Activated T-cell treated with anti-CD3 and anti-CD28 coated beads, Interleukin-2, amount 50 U/mL, for 4 hours (primary cell): ENCODE measurements at places on chromosomes 13 and 19. TPM values are rescaled to one million over a fixed set of nuclear protein-coding genes. Genes with fewer than 3 reads are reported as not detected.

DNA sequence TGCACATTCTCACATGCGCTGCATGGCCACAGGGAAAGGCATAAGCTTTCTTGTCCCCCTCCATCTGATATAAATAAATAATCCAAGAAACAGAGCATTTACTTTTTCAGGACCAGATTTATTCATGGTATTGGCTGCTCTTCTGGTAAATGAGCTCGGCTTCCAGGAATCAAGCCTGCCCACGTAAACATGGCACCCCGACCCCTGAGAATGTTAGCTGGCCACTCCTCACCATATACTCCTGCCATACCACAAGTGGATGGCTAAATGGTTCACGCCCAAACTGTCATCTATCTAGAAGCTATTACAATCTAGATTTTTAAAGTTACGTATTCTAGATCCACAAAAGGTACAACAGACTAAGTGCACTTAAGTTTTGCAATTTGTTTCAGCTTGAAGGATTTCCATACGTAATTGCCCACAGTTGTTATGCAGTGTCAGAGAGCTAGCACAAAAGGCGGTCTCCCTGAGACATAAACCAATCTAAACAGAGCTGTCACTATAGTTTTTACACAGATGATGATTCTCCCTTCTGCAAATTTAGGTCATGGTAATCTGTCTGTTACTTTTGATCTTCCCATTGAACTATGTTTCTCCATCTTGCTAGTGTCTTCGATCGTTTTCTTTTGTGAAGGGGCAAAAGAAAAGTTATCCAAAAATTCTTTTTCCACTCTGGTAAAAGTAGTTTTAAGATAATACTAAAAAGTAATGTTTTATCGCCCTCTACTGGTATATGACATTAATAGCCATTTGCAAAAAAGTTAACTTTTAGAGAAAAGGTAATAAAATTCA is 16.2 kb upstream of the FOXO1 start:
- DNase-seq: no peak

- DNase-seq: no peak
Measured at GRCh38 chr19:56983171-56983570, 136.6 kb upstream of the USP29 start.

DNA sequence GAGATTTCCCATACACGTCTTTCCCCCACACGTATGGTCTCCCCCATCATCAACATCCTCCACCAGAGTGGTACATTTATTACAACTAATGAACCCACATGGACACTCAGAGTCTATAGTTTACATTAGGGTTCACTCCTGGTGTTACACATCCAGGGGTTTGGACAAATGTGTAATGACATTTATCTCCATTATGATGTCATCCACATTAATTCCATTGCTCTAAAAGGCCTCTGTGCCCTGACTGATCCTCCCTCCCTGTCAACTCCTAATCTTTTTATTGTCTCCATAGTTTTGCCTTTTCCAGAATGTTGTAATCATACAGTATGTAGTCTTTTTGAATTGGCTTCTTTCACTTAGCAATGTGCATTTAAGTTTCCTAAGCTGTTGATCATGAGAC is 8.2 kb downstream of the ZNF383 start:
- DNase-seq: no peak

GRCh38 chr19:10432736-10433130 is 12.4 kb downstream of the PDE4A start:
- DNase-seq: no peak

- no peak for DNase-seq
Measured at GRCh38 chr19:29288256-29288655, 75.3 kb upstream of the UQCRFS1 start.

- DNase-seq: no peak
Measured at GRCh38 chr13:23813635-23814034, 75.6 kb downstream of the MIPEP start.

Gene ATP4A
- not detected for total RNA-seq
